Bronchial epithelial cell (primary cell): ENCODE measurements at places on chromosomes 7 and 10.

- DNase-seq: peak; percentile 82
Observed at GRCh38 chr7:131293018-131293417, 34.7 kb upstream of the MKLN1 start.

DNA sequence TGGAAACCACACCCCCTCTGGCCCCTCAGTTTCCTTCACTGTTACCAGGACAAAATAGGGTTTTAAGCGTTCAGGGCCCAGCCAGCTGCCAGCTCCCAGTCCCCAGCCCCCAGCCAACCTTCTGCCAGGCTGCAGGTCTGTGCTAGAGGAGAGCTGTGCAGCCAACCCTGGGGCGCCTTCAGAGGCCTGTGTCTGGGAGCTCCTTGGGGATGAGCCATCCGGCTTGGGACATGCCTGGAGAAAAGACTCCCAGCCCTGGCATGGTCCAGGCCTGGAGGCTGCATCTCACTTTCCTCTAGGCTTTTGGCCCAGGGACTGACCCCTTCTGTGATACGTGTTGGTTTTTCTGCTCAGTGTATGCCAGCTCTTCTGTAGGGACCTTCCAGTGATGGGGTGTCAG is 487.6 kb upstream of the MGMT start:
- no peak for DNase-seq

DNA sequence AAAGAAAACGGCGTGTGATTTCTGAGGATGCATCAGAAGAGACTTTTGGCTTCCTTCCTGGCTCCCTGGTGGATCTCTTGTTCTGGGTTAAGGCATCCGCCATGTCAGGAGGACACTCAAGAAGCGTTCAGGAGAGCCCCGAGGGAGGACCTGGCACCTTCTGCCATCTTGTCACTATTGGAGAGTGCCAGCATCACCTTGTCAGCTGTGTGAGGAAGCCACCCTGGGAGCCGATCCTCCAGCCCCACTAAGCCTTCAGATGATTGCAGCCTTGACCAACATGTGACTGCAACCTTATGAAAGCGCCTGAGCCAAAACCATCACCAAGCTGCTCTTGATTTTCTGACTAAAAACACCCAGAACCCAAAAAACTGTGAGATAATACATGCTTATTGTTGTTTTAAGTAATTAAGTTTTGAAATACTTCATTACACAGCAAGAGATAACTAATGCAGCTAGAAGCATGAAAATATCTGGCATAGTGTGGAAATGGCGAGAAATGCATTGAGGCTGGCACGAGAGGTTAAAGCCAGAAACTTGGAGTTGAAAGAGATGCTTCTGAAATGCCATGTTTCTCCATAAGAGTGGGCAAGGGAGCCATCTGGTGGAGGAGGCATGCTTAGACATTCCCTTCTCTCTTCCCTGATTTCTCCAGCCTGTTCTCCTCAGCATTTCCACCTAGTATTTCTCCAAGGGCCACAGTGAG is 5.4 kb upstream of the ZFYVE27 start:
- DNase-seq: peak; percentile 72

DNA sequence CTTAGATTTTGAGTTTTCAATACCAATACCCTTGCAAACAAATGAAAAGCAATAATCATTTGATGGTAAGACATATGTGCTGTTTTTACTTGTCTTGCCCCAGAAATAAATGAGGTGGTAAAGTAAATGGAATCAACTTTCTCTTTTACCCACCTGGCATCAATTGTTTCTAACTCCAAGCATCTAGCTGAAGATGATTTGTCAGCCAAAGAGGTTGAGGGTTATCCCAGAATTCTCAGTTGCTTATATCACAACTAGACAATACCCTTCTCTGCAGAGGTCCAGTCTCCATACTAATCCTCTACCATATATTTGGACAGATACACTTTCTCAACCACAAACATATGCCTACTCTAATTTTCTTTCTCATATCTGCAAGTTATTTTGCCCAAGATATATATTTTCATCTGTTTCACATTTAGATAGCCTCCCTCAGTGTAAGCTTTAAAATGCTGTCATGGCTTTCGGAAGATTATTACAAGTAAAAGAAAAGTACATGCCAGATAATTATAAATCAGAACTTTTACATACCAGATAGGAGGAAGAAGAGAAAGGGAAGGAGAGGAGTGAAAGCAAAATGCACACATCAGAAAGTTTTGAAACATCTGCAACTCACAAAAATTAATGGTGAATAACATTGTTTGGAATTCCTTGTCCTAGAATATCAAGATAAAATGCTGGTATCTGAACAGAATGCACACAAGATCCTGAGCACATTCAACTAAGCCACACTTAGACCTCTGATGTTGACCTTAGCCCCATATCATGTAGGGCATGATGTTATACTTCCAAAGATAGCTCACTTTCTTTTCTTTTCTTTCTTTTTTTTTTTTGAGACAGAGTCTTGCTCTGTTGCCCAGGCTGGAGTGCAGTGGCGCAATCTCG is 146.6 kb downstream of the REEP3 start:
- DNase-seq: no peak

DNA sequence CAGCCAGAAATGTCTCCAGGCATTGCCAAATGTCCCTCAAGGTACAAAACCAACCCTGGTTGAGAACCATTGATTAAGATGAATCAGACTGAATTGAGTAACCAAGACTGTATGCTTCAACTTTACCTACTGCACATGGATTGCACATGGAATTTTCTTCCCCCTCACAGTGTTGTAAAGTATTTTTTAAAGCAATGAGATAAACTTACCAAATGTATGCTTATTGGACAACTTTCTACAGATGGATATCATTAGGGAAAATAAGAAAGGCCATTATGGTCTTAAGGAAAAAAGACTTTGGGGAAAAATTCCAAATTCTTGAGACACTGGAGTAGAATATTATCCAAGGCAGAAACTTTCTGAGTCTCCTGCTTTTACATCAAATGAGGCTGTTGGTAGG is 20.9 kb upstream of the MTPN start:
- DNase-seq: peak; percentile 38

- DNase-seq: no peak
Observed at GRCh38 chr10:11894381-11895107, 71.4 kb downstream of the PROSER2 start.

GRCh38 chr7:123669485-123669884 is 13.8 kb downstream of the LMOD2 start:
- DNase-seq: no peak

GRCh38 chr10:51897560-51897959 is 198.2 kb upstream of the CSTF2T start:
- no peak for DNase-seq

- DNase-seq: no peak
Observed at GRCh38 chr10:14603534-14604102, 171.1 kb downstream of the FAM107B start.

DNA sequence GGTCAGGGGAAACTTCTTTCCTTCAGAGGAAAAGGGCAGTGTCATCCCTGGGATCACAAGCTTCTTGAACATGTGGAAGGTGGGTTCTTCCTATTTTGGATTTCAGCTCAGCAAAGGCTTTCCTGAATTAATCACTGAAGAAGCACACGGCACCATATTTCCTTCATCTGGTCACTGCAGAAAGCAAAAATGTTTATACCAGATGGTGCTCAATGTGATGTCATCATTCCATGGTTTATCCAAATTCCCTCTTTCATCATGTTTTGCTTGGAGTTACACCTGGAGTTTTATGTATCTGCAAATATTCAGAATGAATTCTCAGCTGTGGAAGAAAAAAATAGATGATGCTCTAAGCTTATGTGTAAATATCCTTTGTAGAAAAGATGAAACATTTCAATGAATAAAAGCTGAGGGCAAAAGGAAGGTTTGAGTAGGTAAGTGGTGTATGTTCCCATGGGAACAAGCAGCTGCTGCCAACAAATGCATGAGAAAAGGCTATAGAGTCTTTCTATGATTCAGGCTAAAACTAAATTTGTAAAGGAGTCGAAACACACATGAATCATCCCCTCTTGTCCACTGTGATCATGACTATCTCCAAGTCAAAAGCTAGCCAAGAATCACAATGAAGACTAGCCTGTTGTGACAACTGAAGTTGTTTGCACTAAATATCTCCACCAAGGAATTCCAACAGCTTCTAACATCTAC is 26.9 kb upstream of the BPGM start:
- DNase-seq: peak; percentile 99
